ENCODE measurements at places on chromosomes 1 and 21.

GRCh38 chr21:39712976-39713375 lies 32.0 kb upstream of the IGSF5 start:
- no peaks in the 10 kb centered on the region for H3K27me3 ChIP-seq
- H3K27ac ChIP-seq: no peak overlapping the region
- H3K4me3 ChIP-seq: no peak overlapping the region
- H3K36me3 ChIP-seq: no peaks in the 10 kb centered on the region

DNA sequence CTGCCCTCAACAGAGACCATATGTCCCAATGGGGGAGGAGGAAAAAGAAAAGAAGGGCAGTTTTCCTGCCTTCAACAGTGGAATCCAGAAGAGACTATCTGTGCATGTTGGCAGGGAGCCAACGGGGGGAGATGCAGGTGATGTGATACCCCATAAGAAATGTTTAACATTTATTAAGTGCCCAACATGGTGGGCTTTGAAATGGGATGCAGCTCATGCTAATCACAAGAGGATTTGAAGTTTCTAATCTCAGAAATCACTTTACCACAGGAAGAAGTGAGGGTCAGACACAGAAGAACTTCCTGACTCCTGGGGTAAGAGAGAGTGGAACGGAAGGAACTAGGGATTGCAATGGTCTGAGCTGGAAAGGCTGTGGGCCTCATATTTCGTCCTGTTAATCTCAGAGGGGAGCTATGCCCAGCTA lies 16.2 kb downstream of the CSRP1 start:
- H3K27ac ChIP-seq: no peak overlapping the region
- H3K27me3 ChIP-seq: no peaks in the 10 kb centered on the region
- DNase-seq: no peak
- H3K4me3 ChIP-seq: no peak overlapping the region

- H3K27me3 ChIP-seq: no peaks in the 10 kb centered on the region
- H3K4me1 ChIP-seq: no peaks in the 10 kb centered on the region
- H3K36me3 ChIP-seq: no peaks in the 10 kb centered on the region
- DNase-seq: no peak
These were observed 374.2 kb upstream of the PROX1 start for GRCh38 chr1:213613549-213613948.

GRCh38 chr1:21313203-21313885 lies 23.1 kb upstream of the ECE1 start:
- DNase-seq: no peak
- no peaks in the 10 kb centered on the region for H3K36me3 ChIP-seq
- H3K27ac ChIP-seq: no peak overlapping the region
- no peak overlapping the region for H3K4me3 ChIP-seq

DNA sequence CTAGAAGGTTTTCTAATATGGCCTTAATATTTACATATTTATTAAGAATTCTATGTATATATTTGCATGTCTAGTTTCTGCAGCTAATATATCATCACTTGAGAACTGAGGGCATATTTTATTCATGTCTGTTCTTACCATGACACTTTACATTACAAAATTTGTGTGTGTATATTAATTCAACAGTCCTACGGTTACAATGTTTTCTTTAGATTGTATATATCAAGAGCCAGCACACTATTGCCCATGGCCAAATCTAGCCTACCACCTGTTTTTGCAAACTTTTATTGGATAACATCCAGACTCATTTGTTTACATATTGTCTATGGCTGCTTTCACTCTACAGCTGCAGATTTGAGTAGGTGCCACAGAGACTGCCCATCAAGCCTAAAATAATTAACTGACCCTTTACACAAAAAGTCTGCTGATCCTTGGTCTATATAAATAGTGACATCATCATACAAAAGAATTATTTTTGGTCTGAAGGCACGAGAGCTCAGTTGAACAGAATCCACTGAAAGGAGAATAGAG lies 577.4 kb upstream of the PBX1 start:
- no peaks in the 10 kb centered on the region for H3K27me3 ChIP-seq
- no peak for DNase-seq
- H3K27ac ChIP-seq: no peak overlapping the region
- H3K4me3 ChIP-seq: no peak overlapping the region

GRCh38 chr1:147669469-147670318 lies 630 bp downstream of the ACP6 start:
- H3K4me3 ChIP-seq: peak overlapping the region; percentile 52
- no peak overlapping the region for H3K27ac ChIP-seq
- no peaks in the 10 kb centered on the region for H3K36me3 ChIP-seq
- H3K4me1 ChIP-seq: peaks cover 6% of the 10 kb centered on the region
- no peaks in the 10 kb centered on the region for H3K27me3 ChIP-seq

GRCh38 chr1:208951908-208952307 lies 631.6 kb upstream of the CAMK1G start:
- H3K36me3 ChIP-seq: no peaks in the 10 kb centered on the region
- no peaks in the 10 kb centered on the region for H3K4me1 ChIP-seq

GRCh38 chr21:27224169-27224568 lies 257.3 kb upstream of the ADAMTS5 start:
- no peaks in the 10 kb centered on the region for H3K36me3 ChIP-seq
- no peaks in the 10 kb centered on the region for H3K27me3 ChIP-seq
- no peak for DNase-seq
- H3K4me3 ChIP-seq: no peak overlapping the region
- no peaks in the 10 kb centered on the region for H3K4me1 ChIP-seq

DNA sequence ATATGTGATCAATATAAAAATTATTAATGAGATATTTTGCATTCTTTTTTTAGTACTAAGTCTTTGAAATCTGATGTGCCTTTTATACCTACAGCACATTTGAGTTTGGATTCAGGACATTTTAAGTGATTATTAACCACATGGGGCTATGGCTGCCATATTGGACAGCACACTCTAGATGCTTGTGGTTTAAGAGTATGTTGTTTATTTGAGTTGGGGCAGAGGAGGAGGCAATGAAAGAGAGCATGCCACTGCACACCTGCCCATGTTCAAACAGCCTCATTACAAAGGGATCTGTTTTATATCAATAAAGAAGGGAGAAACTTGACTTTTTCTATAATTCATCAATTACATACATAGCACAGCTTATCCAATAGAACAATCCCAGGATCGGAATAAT lies 99.4 kb upstream of the EDEM3 start:
- no peak overlapping the region for H3K27ac ChIP-seq
- no peaks in the 10 kb centered on the region for H3K27me3 ChIP-seq
- H3K4me1 ChIP-seq: 0 out of 2 replicates have a peak, but pooled peaks cover 4% of the 10 kb centered on the region
- H3K4me3 ChIP-seq: no peak overlapping the region
- H3K36me3 ChIP-seq: no peaks in the 10 kb centered on the region

GRCh38 chr21:15222707-15223106 lies 157.9 kb upstream of the NRIP1 start:
- H3K36me3 ChIP-seq: no peaks in the 10 kb centered on the region
- H3K27me3 ChIP-seq: peaks cover 27% of the 10 kb centered on the region
- H3K4me3 ChIP-seq: no peak overlapping the region

Measured in H1 (cell line).